Stimulated activated CD4-positive, alpha-beta T cell treated with anti-CD3 and anti-CD28 coated beads, Interleukin-4, amount 100 ng/mL, for 4 hours (primary cell): ENCODE measurements at places on chromosomes 3 and 15.

- no peak for DNase-seq
These were observed 5.2 kb downstream of the LRIG1 start for GRCh38 chr3:66495668-66496045.

DNA sequence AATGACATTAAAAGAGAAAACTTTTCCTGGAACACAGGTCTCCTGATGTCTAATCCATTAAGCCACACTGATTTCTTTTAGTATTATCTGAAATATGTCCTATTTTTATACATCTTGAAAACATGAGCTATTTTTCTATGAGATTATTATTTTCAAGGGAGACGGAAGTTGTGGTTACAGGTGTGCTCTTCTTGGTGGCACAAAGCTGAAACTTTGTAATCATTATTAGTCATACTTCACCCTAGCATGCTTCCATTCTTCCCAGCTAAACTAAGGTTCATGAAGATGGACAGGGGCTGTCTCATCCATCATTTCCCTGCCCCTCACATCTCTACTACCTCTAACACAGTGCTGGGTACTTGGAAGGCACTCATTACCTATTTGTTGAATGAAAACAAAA, 85.6 kb upstream of the POU1F1 start:
- no peak for DNase-seq

- DNase-seq = peak; percentile 25
These were observed 72.7 kb downstream of the DZIP3 start for GRCh38 chr3:108662142-108662738.

DNA sequence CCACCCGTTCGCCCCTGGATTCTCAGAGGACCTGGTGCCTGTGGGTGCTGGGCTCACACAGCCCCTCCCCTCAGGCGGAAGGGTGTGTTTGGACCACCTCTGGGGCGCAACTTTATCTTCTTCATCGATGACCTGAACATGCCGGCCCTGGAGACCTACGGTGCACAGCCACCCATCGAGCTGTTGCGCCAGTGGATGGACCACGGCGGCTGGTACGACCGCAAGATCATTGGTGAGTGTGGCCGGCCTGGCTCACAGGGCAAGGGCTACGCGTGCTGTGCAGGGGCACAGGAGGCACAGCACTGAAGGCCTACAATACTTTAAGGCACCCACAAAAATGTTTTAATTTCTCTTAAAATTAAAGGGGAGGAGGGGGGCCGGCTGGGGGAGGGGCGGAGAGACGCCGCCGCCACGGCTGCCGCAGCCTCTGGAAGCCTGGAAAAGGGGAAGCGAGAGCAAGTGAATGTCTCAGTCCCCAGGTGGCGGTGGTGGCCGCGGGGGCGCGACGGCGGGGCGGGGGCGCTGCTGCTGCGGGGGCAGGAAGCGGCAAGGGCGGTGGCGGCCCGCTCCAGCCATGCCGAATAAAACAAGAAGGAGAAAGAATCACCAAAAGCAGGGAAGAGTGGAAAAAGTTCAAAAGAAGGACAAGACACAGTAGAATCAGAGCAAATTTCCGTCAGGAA, 56.8 kb downstream of the DNAH1 start:
- DNase-seq = peak; percentile 16

DNA sequence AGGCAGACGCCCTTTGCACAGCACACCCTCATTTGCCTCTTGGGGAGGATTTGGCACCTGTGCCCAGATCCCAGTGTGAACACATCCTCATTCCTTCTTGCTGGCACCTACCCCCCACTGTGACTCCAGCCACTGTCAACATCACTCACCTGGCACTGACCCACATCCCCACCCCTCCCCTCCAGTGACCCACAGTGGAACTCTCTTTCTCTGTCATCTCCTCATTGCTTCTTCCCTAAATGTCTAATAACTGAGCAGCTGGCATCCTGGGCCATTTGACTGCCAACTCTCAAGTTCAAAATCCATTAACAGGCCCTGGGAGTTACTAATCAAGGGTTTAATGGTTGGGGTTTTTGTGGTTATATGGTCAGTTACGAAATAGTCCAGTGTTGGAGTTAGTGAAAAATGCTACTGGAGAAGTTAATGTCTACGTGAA, 14.4 kb downstream of the SNAPC5 start:
- no peak for DNase-seq

DNA sequence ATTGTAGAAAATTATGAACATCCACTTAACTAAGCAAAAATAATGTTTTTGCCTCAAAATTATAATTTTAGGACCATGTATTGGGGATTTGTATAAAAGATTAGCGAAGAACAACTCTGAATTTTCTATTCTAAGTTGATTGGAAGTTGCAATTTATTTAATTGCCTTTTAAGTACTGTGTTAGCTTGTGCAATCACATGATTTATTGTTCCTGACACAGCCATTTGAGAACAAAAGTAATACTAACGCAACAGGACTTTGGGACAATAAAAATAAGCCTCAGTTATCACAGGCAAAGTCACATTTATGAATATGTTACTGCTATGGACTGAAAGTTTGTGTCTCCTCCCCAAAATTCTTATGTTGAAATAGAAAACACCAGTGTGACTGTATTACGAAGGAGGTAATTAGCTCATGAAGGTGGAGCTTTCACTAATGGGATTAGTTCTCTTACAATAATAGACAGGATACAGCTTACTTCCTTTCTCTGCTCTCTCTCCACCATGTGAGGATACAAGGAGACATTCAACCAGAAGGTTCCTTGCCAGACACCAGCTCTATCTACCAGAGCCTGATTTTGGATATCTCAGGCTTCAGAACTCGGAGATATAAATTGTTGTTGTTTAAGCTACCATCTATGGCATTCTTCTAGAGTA, 745.9 kb downstream of the ZBBX start:
- no peak for DNase-seq

DNA sequence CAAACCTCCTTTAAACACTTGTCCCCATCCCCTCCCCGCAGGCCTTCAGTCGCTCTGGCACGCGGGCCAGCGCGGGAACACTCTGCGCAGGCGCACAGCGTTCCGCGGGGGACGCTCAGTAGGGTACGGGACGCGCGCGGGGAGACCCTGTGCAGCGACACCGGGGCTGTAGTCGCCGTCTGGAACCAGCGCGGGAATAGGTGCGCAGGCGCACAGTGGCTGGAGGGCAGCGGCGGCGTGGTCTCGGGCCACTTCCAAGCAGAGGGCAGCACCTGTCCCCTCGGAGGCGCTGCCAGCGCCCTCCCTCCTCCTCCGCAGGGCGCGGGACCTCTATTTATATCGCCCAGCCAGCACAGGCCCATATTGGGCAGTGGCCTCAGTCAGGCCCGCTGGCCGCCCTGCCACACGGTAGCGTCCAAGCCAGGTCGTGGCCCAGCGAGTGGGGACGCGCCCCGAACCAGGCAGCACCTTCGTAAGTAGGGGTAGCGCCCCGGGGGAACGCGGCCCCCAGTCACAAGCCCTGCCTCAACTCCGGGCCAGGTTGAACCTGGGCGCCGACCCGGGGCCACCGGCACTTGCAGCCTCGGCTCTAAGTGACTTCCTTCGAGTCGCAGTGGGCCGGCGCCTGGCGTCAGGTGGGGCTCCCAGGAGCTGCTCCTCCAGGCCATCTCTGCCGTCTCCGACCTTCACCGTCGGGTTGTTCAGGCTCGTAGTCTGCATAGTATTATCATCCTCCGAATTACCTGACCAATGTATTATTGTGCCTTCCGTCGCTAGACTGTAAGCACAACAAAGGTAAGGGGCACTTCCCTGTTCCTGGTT, at the start of gene KBTBD12:
TSS of gene KBTBD12 (plus strand) at position 118 of the 822 bp plus-strand sequence. CDS start 7,830 bp downstream, outside the sequence.
- DNase-seq = no peak

GRCh38 chr15:76169018-76169417, 109.2 kb downstream of the TMEM266 start:
- DNase-seq = no peak

GRCh38 chr15:81106560-81106959, 27.5 kb upstream of the CFAP161 start:
- DNase-seq = peak; percentile 13

- no peak for DNase-seq
These were observed 47.4 kb upstream of the P3H2 start for GRCh38 chr3:190167936-190168680.

DNA sequence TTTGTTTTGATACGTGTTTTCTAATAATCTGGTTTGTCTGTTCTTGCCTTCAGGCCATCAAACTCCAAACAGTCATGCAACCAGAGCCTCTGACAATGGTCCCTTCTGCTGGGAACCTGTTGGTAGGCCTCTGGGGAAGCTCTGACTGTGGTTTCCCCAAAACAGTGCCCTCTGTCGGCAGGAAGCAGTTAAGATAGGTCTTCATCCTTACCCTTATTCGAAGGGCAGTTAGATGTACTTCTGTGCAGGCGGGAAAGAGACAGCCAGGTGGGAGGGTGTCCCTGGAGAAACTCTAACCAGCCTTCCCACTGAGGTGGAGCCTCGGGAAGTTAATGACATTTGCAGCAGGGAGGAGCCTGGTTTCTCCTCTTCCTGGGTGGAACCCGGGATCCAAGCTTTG, 81.6 kb upstream of the CHMP2B start:
- no peak for DNase-seq

GRCh38 chr3:178182337-178182779, 353.9 kb upstream of the KCNMB2 start:
- DNase-seq = no peak

GRCh38 chr3:99817047-99817436, 620 bp upstream of the CMSS1 start:
- DNase-seq = no peak

GRCh38 chr15:69755551-69756310, 303.1 kb downstream of the RPLP1 start:
- peak; percentile 84 for DNase-seq

DNA sequence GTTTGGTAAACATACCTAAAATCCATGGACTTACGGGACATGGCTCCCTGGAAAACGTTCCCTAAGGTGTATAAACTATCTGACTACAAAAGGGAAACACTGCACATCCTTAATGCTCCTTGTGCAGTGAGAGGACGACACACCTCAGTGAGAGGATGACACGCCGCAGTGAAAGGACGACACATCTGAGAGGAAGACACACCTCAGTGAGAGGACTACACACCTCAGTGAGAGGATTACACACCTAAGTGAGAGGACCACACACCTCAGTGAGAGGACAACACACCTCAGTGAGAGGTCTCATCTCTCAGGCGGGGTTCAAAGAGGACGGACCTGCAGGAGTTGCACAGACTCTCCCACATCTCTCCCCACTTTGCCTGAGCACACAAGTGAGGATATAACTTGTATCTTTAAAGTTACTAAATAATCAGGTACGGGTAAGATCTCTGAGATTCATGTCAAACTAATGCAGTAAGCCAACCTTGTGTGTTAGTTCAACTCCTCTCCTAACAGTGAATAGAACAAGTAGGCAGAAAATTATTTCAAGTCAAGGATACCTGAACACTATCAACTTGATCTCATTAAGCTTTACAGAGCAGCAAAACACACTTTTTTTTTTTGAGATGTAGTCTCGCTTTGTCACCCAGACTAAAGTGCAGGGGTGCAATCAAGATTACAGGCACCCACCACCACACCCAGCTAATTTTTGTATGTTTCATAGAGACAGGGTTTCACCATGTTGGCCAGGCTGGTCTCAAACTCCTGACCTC, 32.1 kb downstream of the HERC2 start:
- no peak for DNase-seq

- DNase-seq = no peak
These were observed 23.7 kb downstream of the P3H2 start for GRCh38 chr3:190097025-190097424.

DNA sequence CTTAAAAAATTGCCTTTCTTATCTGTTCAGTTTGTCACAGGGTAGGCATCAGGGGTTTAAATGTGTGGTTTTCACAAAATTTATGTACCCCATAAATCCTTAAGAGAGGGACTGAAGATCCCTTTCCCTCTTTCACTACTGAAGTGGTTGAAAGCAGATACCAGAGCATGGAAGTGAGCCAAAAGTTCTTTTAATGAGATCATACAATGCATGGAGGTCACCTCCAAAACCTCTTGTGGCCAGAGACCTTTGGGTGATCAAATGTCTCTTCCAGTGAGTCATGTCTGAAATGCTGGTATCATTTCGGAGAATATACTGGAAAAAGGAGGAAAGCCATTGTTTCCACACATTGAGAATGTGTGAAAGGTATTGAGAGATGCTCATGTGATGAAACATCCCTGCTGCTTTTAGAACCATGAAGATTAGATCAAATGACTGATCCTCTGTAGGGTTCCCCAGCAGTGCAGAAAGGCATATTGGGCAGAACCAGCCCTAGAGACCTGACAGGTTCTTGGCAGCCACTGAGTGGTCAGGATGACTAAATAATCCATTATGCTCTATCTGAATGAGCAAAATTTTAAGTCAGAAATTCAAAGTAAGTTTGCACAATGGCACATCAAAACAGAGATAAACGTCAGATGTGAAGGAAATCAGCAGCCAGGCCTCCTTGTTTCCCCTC, 165.8 kb upstream of the SLC2A2 start:
- DNase-seq = no peak

DNA sequence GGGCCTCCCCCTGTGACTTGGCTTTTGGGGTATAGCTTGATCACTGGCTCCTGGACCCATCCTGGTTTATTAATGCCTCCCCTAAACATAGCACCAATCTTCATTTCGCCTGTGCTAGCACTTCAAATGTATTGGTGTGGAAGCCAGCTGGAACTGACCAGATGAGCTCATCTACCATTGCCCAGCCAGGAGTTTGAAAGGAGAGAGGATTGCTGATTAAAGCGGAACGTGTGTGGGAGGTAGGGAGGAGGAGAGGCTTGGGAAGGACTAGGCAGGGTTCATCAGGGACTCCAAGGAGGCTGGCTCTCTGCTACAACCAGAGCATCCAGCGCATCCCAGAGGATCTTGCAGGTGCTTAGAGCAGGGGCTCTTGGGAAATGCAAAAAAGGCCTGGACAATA, 34.4 kb upstream of the TLE3 start:
- DNase-seq = no peak

- no peak for DNase-seq
These were observed 129.8 kb downstream of the MEIS2 start for GRCh38 chr15:36970522-36970921.
